ENCODE measurements at places on chromosomes 7 and 10.

- no peak for DNase-seq
These were observed 208.9 kb downstream of the ARL4A start for GRCh38 chr7:12896316-12896715.

GRCh38 chr10:30675791-30676718 lies 46.5 kb upstream of the LYZL2 start:
- DNase-seq, result no peak

- no peak for DNase-seq
These were observed 15.3 kb downstream of the POT1 start for GRCh38 chr7:124914298-124914697.

DNA sequence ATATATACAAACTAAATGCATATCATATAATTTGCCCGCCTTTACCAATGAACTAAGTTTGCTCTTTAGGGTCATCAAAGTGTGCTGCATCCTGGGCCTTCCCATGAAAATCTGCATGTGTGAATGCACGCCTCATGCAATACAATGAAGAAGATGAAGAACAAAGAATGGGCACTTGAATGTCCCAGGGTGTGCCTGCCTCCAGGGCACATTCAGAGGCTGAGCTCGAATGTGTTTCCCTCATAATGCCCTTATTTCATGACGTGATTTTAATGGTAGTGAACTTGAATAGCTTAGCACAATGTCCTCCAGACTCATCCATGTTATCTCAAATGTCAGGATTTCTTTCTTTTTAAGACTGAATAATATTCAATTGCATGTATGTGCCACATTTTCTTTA lies 824.9 kb downstream of the TNS3 start:
- DNase-seq, result no peak

DNA sequence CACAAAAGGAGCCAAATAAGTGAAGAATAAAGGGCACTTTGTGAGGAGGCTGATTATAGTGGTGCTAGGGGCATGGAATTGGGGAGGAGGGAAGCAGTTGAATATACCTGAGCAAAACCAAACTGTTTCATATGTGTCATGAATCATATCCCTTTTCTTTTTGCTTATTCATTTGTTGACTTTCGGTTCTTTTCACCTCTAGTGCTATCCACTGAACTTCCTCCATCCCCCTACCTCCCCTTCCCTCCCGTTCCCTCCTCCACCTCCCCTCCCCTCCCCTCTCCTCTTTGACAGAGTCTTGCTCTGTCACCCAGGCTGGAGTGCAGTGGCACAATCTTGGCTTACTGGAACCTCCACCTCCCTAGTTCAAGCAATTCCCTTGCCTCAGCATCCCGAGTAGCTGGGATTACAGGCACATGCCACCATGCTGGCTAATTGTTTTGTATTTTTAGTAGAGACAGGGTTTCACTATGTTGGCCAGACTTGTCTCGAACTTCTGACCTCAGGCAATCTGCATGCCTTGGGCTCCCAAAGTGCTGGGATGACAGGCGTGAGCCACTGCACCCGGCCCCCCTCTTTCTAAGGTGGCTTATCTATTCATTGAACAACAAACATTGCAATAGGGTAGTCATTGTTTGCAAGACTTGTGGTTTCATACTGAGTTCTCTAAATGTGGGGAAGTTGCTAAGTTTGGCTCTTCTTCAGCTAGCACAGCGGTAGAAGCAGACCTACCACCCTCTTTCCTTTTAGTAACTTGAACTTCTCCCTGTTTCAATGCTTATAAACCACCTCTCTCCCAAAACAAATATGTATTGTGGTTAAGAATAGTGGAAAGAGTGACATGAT lies 150.4 kb upstream of the PRPS1L1 start:
- no peak for DNase-seq

DNA sequence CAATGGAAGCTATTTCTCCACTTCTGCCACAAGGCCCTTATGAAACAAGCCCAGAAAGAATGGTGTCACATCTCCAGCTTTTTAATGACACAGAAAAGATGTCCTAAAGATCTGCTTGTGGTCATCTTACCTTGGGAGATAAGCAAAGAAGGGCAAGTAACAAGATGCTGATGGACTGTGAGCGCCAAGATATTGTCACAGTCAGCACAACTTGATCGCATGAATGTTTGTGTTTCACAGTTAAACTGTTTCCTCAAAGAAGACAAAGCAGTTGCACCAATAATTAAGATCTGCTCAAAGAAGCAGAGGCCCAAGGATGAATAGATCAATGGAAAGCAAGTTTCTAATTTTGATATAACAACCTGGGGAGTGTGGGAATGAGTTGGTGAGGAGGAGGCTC lies 15.9 kb downstream of the ICA1 start:
- no peak for DNase-seq

GRCh38 chr7:139783647-139784385 lies 6.0 kb upstream of the HIPK2 start:
- no peak for DNase-seq

- no peak for DNase-seq
These were observed 5.9 kb downstream of the BNIP3 start for GRCh38 chr10:131975796-131976195.

GRCh38 chr7:8305625-8306388 lies 43.8 kb upstream of the ICA1 start:
- no peak for DNase-seq

DNA sequence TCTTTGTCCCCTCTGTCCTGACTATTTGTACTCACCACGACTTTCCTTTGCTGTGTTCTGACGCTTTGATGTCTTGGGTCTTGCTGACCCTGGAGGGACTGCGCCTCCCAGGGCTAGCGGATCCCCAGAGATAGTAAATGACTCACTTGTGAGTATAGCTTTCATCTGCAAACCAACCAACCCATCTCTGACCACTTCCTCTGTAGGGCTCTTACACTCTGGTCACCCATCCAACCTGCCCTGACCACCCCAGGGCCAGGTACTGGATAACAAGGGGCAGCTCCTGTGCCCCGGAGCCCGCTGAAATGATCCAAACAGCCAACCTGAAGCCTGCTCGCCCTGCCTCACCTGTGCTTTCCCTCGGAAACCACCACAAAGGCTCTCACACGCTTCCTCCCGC lies 125.2 kb upstream of the CARD11 start:
- DNase-seq, result no peak

- no peak for DNase-seq
These were observed 1.3 kb downstream of the THSD7A start for GRCh38 chr7:11830582-11831155.

GRCh38 chr10:129278686-129279085 lies 188.4 kb upstream of the MGMT start:
- DNase-seq, result no peak

GRCh38 chr10:98858525-98858924 lies 377.1 kb downstream of the HPSE2 start:
- no peak for DNase-seq

GRCh38 chr7:130804220-130804619 lies 70.2 kb upstream of the KLF14 start:
- DNase-seq, result peak; percentile 13

DNA sequence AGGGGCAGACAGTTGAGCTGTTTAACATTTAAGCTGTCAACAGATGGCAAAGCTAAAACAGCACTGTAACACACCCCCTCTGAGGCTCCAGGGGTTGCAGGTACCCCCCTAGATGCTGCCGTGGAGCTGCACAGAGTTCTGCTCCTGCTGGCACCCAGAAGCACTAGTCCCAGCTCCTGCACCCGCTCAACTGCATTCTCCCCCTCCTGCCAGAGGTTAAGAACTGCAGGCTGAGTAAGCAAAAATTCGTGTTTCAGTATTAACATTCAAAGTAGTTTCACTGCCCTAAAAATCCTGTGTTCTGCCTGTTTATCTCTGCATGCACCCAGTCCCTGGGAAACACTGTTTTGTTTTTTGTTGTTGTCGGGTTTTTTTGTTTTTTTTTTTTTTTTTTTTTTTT lies 790.8 kb upstream of the KCND2 start:
- DNase-seq, result no peak

GRCh38 chr10:131113709-131114291 lies 197.7 kb downstream of the TCERG1L start:
- DNase-seq, result no peak

GRCh38 chr10:101837748-101838147 lies 5.9 kb downstream of the KCNIP2 start:
- no peak for DNase-seq

- DNase-seq, result no peak
These were observed 56.0 kb downstream of the TACR2 start for GRCh38 chr10:69360485-69361302.

DNA sequence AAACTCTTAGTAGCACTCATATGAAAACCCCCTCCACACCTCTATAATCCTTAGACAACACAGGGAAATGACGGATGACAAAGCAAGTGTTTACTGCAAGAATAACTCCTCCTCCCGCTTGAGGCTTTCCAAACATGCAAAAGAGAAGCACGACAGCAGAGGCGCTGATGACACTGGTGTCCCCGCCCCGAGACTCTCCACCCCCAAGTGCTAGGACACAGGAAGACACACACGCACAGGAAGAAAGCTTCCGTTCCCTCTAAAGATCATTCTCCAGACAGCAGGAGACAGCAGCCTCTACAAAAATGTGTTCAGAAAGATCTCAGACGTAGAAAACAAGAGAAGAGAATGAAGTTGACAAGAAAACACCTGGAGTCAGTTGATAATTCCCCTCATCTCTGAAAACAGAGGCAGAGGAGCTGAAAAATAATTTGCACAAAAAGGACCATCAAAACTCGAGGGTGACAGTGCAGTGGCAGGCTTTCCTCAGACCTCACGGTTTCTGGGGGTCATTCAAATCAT lies 90.2 kb downstream of the DLG5 start:
- DNase-seq, result no peak

- DNase-seq, result no peak
These were observed 136.8 kb upstream of the PDE1C start for GRCh38 chr7:32206987-32207386.

Measured in right renal cortex interstitium (tissue), 3 donors.